Activated CD4-positive, alpha-beta T cell treated with anti-CD3 and anti-CD28 coated beads for 48 hours (primary cell): ENCODE measurements at places on chromosomes 13 and 19.

DNA sequence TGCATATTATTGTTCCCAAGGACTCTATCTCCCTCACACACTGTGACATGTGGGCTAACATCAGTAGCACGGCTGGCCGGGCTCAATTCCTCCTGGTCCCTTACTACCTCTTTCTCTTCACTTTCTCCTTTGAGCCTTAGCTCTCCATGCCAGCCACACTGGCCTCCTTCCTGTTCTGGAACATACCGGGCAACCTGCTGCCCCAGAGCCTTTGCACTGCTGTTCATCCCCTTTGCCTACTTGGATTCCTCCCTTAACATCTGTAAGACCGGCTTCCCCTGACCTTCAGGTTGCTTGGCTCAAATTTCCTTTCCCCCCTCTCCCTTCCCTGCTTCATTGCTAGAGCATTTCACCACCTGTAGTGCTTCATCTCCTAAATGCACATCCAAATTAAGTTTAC, 17.1 kb downstream of the IRS2 start:
- no peak for DNase-seq

- DNase-seq, result peak; percentile 30
Observed at GRCh38 chr19:38686530-38686888, 39.1 kb downstream of the ACTN4 start.

GRCh38 chr19:1259876-1260748, 9.0 kb upstream of the CIRBP start:
- peak; percentile 63 for DNase-seq

DNA sequence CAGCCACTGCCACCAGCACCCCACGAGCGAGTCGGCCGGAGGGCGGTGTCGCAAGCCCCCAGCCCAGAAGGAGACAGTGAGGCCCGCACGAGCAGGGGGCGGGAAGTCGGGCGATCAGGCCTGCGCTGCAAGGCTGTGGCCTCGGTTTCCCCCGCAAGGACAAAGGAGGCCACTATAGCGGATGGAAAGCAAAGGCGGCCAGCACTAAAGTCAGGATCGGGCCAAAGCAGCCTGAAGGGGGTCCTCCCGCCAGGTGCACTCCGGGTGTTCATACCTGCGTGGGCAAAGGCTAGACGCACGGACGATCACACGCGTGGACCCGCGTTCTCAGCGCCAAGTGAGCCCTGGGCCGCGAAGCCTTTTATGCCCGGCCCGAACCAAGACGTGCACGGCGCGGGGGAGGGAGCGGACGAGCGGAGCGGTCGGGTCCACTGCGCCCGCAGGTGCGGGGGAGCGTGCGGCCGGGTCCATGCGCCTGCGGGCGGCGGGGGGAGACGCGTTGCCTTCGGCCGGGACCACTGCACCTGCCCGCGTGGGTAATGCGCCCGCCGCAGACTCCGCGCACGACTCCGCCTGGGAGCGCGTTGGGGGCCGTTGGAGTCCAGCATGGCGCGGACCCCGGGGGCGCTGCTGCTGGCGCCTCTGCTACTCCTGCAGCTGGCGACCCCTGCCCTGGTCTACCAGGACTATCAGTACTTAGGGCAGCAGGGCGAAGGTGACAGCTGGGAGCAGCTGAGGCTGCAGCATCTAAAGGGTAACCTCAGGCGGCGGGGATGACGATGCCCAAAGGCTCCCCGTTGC, at the start of the genes PRDX2 and THSD8:
TSS of gene PRDX2 (minus strand) at position 335 of the 801 bp plus-strand sequence. CDS start 539 bp downstream, outside the sequence.
TSS of gene THSD8 (plus strand) at position 604 of the 801 bp plus-strand sequence. CDS start at position 607, 3 bp downstream.
- DNase-seq, result peak; percentile 88

GRCh38 chr13:30720172-30720869, 15.0 kb upstream of the ALOX5AP start:
- no peak for DNase-seq

GRCh38 chr13:51794964-51795363, 9.0 kb downstream of the DHRS12 start:
- DNase-seq, result no peak

- DNase-seq, result no peak
Observed at GRCh38 chr13:92963029-92963428, 263.6 kb upstream of the GPC6 start.

GRCh38 chr19:55071129-55071502, 4.6 kb upstream of the EPS8L1 start:
- no peak for DNase-seq

- DNase-seq, result no peak
Observed at GRCh38 chr19:6825076-6825774, 52.7 kb downstream of the VAV1 start.

GRCh38 chr13:64061649-64062048, 2646.0 kb upstream of the PCDH20 start:
- no peak for DNase-seq

DNA sequence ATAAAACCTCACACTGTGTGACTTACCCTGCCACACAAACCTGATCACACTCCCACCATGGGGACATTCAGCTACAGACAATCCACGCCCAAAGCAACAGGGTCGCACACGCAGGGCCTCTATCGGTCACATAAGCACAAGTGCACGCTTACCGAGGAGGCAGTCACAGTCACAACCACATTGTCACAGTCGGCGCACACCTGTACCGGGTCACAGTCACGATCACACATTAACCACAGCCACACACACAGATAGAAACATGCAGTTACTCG, 579 bp downstream of the ZNF566 start:
- no peak for DNase-seq

- no peak for DNase-seq
Observed at GRCh38 chr13:39895254-39895653, 239.8 kb downstream of the COG6 start.

- DNase-seq, result no peak
Observed at GRCh38 chr19:35457173-35457572, 9.1 kb downstream of the FFAR2 start.

- DNase-seq, result no peak
Observed at GRCh38 chr13:70747262-70747661, 639.0 kb upstream of the KLHL1 start.

- no peak for DNase-seq
Observed at GRCh38 chr19:38665950-38666662, 18.7 kb downstream of the ACTN4 start.

- DNase-seq, result no peak
Observed at GRCh38 chr19:7000816-7001215, 20.4 kb downstream of the MBD3L2B start.

GRCh38 chr13:99003851-99004471, 26.1 kb upstream of the DOCK9 start:
- no peak for DNase-seq

- peak; percentile 42 for DNase-seq
Observed at GRCh38 chr13:27770809-27771208, 21.5 kb upstream of the GSX1 start.

DNA sequence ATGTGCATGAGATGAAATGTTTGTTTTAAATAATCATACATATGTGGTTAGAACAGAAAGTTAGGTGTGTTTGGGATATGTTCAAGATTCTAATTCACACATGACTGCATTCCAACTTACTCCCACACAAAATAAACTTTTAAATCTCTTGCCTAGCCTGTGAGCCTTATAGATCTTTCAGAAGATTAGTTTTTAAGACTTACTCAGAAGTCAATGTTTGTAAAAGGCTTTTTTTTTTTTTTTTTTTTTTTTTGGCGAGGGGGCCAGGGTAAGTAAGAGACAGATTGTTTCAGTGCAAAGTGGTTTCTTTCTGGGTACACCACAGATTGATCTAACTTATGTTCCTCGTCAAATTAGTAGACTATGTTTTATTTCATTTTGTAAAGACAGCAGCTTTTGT, 39.1 kb downstream of the GPR180 start:
- DNase-seq, result no peak

GRCh38 chr13:44093607-44094564, 214.2 kb downstream of the LACC1 start:
- no peak for DNase-seq

- DNase-seq, result no peak
Observed at GRCh38 chr19:49423985-49424303, 703 bp upstream of the PTH2 start.

DNA sequence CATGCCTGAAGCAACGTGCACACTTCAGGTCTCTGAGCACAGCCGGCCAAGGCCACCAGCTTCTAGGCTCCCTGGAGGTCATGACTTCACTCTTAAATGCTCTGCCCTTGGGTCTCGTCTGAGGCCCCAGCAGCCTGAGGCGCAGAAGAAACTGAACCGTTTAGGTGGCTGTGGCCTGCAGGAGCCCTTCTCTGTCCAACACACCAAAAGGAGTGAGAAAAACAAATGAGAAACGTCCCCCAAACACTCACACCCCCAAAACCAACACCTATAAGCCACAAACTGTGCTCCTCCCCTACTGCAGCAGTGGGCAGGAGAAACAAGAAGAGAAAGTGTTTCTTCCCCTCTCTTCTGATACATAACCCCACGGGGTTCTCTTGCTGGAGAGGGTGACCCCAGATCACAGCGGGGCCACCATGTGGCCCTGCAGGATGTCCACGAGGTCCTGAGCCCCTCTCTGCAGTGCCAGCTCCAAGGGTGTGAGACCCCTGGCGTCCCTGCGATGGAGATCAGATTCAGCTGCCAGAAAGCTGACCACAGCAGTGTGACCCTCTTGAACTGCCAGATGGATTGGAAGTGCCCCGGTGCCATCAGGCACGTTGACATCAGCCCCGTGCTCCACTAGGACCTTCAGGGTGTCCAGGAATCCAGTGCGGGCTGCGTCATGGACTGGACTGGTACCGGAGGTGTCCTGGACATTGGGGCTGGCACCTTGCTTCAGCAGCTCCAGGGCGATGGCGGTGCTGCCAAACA, 1.0 kb upstream of the KRI1 start:
- peak; percentile 76 for DNase-seq

GRCh38 chr19:15280915-15281683, 48.9 kb upstream of the EPHX3 start:
- DNase-seq, result no peak

DNA sequence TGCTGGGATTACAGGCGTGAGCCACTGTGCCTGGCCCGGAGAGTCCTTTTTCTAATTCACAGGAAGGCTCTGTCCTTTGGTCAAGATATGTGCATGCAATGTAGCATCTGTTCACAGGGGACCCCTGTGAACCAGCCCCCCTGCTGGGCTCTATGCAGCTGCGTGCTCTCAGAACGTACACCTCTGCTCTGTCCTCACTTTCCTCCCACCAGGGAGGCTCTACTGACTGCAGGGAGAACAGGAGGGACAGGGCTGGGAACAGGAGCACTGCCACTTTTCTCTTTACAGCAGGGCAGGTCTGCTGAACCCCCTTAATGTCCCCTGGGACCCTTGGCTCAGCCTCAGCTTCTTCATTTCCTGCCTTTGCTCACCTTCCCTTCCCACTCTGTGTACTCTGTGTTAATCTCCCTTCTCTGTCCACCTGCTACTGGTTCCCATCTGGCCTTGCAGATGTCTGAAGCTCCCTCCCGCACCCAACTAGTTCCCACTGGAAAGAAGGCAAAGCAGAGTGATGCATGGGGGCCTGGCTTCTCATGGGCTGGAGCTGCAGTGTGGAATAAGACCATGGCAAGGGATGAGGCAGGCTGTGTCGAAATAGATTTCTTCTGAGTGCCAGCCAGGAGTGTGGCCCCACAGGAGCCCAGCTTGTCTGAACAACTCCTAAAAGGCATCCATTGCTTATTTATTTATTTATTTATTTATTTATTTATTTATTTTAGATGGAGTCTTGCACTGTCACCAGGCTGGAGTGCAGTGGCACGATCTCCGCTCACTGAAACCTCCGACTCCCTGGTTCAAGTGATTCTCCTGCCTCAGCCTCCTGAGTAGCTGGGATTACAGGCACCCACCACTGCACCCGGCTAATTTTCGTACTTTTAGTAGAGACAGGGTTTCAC, 7.2 kb downstream of the ADGRE2 start:
- DNase-seq, result no peak

DNA sequence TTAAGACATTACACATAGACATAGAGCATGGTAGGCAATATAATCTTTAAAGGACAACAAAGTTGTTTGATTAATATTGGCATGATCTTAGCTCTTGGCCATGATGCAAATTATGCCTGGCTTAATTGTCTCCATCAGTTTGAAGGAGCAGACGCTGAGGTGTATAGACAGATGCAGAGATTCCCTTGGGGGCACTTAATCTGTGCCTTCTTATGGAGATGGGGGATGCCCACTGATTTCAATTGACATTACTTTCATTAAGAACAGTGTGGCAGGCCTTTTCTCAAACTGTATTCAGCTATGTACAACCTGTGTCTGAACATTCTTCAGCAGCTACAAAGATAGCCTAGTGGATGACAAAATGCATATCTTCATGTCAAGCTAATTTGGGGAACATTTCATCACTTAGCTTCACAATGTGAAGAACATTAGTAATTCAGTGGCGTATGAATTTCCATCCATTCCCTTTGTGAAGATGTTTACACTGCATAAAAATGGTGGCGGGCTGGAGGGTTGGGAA, 85.3 kb upstream of the MYCBP2 start:
- no peak for DNase-seq

GRCh38 chr13:112756967-112757758, 67.3 kb downstream of the ATP11A start:
- DNase-seq, result no peak

- DNase-seq, result no peak
Observed at GRCh38 chr13:58048670-58049069, 417.1 kb downstream of the PCDH17 start.

DNA sequence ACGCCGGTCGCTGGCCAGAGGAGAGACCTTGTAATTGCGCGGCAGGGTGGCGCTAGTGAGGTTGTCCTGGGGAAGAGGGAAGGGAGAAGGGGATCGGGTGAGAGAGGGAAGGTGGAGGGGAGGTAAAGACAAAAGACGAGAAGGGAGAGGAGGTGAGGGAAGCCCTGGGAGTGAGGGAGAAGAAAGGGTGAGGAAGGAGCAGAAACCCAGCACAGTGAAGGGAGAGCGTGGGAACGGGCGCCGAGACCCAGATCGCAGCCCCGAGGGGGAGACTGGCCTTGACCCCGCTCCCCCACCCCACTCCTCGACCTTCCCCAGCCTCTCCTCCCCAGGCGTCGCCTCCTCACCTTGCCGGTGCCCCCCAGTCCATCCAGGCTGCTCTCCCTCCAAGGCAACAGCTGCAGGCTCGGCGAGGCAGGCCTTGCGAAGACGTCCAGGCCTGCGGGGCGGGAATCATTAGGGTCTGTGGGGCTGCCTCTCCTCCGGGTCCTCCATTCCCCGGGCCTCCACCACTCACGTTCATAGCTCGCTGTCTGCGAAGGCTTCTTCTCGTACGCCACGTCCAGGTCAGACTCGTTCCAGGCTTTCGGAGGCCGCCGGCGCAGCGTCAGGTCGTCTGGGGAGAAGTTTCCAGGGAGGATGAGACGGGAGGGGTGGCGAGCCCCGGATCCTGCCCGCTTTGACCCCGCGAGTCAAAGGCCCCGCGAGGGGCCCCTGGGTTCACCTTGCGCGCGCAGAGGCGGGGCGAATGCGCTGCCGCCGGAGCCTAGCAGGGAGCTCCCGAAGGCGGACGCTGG, 8.8 kb downstream of the PPP1R13L start:
- no peak for DNase-seq

- no peak for DNase-seq
Observed at GRCh38 chr13:114162533-114162922, 16.5 kb upstream of the CFAP97D2 start.

DNA sequence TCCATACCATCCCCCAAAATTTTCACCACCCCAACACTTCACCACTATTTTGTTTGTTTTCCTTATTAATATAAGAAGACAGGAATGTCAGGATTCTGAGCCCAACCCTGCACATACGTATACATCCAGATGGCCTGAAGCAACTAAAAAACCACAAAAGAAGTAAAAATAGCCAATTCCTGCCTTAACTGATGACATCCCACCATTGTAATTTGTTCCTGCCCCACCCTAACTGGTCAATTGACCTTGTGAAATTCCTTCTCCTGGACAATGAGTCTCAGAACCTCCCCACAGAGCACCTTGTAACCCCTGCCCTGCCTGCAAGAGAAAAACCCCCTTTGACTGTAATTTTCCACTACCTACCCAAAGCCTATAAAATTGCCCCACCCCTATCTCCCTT, 132.5 kb downstream of the ZNF675 start:
- DNase-seq, result no peak

GRCh38 chr19:48480558-48481500, 11.7 kb downstream of the CYTH2 start:
- DNase-seq, result peak; percentile 68
